Memory B cell (primary cell): ENCODE measurements at places on chromosomes 12 and 14.
A peak's percentile ranks its signal among the peaks of the same experiment; 100 is the strongest.

GRCh38 chr12:40730281-40730680 lies 38.0 kb downstream of the CNTN1 start:
- DNase-seq, result no peak

- DNase-seq, result no peak
Measured at GRCh38 chr14:103733651-103734050, 18.0 kb downstream of the ZFYVE21 start.

- no peak for DNase-seq
Measured at GRCh38 chr12:50006754-50007442, 18.4 kb downstream of the RACGAP1 start.

- DNase-seq, result no peak
Measured at GRCh38 chr12:75852143-75852542, 179.4 kb downstream of the PHLDA1 start.

DNA sequence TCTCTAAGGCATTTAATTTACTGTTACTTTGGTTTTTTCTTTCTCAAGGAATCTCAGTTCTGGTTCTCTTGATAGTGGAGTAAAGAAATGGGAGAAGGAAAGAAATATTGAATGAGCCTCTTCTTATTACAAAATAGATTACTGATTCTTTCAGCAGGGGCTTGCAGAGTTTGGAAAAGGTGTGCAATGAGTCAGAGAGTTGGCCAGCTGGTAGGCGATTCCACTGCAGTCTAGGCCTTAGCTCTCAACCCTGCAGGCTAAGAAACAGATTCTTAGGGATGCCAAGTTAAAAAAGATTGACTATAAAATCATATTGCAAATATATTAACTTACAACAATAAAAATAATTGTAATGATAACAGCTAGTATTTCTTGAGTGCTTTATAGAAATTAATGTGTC lies 25.8 kb downstream of the NR1H4 start:
- DNase-seq, result no peak

- DNase-seq, result no peak
Measured at GRCh38 chr12:103392722-103393121, 103.0 kb downstream of the C12orf42 start.

DNA sequence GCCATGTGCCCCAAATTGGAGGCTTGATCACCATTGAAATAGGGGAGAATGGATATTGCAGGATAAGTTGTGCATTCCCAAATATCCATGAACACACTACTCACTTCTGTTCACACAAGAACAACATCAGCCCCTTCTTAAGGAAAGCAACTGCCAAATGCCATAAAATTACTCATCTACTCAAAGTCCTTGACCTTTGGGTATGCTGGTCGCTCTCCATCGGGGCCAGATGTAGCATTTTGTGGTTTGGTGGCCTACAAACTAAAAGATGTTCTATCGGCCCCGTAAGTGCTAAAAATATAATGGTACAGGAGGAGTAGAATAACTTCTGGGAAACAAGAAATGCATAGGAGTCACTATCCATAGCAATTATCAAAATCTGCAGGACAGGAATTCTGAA lies 362.6 kb downstream of the AEBP2 start:
- DNase-seq, result no peak

- no peak for DNase-seq
Measured at GRCh38 chr14:31291210-31291609, 83.6 kb upstream of the HECTD1 start.

GRCh38 chr12:3995306-3995705 lies 122.1 kb upstream of the PARP11 start:
- no peak for DNase-seq

DNA sequence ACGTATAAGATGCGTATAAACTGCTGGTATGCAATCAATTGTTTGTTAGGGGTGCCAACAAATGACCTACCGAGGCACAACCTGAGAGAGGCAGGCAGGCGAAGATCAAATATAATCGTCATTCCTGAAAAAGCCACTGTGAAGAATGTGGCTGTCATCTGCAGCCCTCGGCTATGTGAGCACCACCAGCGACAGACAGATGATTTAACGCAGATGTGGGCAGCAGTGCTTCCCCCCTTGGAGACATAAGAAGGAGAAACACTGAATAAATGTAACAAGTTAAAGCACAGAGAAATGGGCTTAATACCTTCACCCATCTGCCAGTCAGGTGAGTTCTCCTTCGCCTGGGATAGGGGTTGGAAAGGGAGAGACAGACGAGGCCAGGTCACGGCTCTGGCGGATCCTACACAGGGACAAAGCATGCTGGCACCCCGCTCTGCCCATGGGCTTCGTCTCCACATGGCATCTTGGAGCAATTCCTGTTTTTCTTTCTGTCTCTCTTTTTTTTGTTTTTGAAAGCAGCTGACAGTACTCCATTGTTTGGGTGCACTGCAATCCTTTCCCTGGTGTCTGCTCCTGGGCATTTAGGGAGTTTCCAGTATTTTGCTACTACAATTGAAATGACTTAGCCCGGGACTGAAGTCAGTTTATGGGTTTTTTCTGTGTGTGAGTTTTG lies 28.1 kb downstream of the TNFAIP2 start:
- DNase-seq, result no peak

GRCh38 chr12:27801630-27802029 lies 21.6 kb upstream of the MANSC4 start:
- DNase-seq, result no peak

GRCh38 chr12:131348231-131348630 lies 362.7 kb upstream of the SFSWAP start:
- no peak for DNase-seq

GRCh38 chr14:58133739-58134138 lies 18.3 kb downstream of the ARMH4 start:
- DNase-seq, result no peak

GRCh38 chr12:6927379-6928021 lies at the start of gene ATN1:
Gene ATN1, plus strand, starts transcription at chr12:6927959. Its CDS starts 6,043 bp downstream, at chr12:6934002.
- peak; percentile 53 for DNase-seq

GRCh38 chr12:71876137-71876799 lies 36.7 kb downstream of the TBC1D15 start:
- no peak for DNase-seq

DNA sequence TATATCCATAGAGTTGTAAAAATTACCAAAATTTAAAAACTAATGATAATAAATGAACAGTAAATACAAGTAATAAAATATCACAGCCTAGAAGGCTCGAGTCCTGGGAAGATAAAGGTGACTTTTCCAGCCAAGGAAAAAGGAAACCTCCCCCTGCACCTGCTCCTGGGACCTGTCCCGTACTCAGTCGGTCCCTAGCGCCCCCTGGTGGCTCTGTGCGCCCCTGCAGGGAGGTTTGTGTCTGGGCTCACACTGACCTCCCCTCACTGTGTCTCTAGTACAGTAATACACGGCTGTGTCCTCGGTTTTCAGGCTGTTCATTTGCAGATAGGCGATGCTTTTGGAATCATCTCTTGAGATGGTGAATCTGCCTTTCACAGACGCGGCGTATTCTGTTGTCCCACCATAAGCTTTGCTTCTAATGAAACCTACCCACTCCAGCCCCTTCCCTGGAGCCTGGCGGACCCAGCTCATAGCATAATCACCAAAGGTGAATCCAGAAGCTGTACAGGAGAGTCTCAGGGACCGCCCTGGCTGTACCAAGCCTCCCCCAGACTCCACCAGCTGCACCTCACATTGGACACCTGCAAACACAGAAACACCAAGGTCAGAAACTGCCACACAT lies 1030.4 kb downstream of the TMEM121 start:
- DNase-seq, result peak; percentile 89

DNA sequence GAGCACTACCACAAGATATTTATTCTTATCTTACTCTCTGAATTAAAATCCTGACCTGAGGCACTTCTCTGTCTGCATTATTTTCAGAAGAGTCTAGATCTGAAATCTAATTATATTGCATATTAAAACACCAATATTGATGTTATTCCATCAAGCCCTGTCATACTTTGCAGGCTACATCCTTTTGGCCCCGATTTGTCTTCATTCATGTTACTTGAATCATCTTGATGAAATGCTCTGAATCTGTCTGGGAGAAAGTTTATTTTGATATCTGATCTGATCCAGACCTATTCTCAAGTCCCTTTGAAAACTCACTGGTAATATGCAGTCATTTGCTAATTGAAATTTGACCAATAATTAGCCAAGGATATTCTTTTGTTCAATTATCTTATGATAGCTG lies 79.9 kb downstream of the BBS10 start:
- no peak for DNase-seq

DNA sequence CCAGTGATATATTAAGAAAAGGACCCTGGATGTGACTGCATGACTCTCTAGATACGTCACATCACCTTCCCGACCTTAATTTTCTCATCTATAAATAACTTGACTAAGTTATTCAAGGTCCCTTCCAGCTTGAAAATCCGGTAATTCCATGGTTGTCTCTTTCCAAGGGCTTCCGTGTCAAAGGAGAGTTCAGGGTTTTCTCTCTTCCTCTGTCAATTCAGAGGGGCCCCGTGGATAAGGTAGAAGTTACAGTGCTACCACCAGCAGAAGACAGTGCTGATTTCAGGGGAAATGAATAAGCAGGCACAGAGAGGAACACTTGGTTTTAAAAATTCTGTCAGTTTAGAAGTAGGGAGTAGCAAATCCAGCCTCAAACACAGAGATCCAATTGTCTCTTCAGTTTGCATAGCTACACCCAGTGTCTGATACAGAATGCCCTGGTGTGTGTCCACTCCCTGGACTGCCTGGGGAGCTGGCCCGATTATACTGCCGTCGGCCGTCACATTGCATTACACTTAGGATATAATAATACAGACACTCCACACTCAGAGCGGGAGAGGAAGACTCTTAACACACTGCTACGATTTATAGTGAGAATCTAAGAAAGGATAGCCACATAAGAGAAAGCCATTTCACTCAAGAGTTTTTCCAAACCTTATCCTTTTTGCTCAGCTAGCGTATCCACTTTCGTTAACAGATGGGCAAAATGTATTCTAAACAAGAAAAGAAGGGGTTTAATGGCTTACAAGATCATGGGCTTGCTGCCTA lies 54.7 kb upstream of the GTF2A1 start:
- no peak for DNase-seq

DNA sequence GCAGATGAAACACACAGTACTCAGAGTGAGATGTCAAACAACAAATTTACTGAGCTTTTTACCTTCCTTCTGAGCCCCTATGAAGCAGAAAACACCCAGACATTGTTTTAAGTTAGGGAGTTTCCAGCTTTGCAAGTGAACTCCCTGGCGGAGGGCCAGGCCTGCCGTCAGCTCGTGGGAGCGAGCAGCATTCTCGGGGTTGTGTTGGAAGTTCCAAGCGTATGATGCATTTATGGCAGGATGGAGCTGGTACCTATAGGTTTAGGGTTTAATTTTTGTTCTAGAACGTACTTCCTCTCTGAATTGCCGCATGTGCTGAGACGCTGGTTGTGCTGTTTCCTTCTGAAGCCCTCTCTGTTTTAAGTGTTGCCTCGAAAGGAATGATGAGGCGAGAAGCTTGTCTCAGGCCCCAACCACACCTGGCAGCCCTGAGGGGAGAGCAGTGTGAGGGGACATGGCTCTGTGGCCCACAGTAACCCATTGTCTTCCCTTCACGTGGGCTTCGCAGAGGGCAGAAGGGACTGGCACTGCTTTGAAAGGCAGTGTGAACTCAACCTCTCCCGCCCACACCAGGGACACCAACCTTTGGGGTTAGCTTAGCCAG lies 76.6 kb downstream of the SSPN start:
- no peak for DNase-seq

DNA sequence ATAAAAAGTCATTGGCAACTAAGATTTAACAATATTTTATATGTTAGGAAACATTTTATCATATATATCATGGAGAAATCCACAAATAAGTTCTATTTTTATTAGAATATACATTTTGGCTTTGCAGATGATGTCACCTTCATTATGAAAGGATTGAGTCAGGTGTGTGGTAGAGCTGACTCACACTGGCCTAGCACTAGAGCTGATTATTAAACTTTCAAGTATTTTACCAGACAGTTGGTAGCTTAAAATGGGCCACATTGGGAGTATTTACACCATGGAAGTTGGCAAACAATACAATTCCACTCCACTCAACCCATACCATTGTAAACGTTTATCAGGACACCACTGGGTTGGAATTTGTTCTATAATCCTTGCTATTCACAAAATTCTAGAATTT lies 1036.6 kb downstream of the TRHDE start:
- DNase-seq, result no peak

- DNase-seq, result no peak
Measured at GRCh38 chr12:105177208-105177607, 58.8 kb downstream of the APPL2 start.

DNA sequence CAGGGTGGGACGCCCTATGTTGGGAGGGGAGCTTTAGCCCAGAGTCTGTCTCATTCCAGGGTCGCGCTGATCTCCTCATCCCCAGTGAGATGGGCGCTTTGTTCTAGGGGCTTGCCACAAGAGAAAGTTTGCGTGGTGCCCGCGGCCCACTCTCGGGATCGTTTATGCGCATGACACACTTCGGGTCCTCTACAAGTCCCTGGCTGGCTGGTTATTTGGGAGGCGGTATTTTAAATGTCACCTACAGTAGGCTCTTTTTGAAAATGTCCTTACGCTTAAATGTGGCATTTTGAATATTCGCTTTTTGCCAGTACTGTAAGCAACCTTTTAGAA lies 541 bp downstream of the GOLT1B start:
- no peak for DNase-seq

- no peak for DNase-seq
Measured at GRCh38 chr14:30240685-30241084, 313.0 kb upstream of the PRKD1 start.

- DNase-seq, result no peak
Measured at GRCh38 chr12:116244474-116245090, 32.9 kb downstream of the MED13L start.

DNA sequence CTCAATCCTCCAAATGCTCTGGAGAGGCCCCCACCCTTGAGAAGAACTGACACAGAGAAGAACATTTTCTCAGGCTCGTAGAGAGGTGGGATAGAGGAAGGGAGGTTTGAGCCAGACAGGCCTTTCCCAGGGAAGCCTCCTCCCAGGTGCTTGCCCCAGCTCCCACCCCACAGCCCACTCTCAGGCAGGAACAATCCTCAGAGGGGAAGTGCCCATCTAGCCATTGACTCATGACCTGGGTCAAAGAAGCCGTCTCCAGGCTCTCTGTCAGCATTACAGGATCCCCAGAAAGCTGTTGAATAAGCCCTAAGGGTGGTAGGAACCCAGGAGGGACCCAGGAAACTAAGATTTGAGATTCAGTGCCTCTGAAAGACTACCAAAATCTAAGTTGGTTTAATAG lies 3.8 kb downstream of the AQP6 start:
- no peak for DNase-seq

DNA sequence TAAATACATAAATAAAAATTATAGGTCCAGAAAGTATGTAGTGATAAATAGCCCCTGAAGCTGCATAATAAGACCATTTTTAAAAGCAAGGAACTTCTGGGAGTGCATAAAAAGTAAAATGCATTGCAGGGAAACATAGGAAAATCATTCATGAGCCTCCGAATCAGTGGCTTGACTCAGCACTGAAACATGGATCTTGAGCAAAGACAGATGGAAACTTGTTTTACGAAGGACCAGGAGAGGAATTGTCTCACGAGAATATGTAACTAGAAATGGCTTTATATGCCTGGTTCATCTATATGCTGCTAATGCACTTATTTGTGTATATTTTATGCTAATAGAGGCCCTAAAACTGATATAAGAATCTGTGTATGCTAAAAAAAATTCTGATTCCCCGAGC lies 14.7 kb downstream of the TMEM30B start:
- DNase-seq, result no peak

GRCh38 chr14:54676812-54677708 lies 110.1 kb downstream of the SAMD4A start:
- DNase-seq, result no peak

GRCh38 chr12:114944736-114945135 lies 260.8 kb upstream of the TBX3 start:
- no peak for DNase-seq

- no peak for DNase-seq
Measured at GRCh38 chr14:60654334-60654821, 5.1 kb upstream of the SIX1 start.
